ENCODE measurements at places on chromosomes 6 and 20.
A peak's percentile ranks its signal among the peaks of the same experiment; 100 is the strongest.

DNA sequence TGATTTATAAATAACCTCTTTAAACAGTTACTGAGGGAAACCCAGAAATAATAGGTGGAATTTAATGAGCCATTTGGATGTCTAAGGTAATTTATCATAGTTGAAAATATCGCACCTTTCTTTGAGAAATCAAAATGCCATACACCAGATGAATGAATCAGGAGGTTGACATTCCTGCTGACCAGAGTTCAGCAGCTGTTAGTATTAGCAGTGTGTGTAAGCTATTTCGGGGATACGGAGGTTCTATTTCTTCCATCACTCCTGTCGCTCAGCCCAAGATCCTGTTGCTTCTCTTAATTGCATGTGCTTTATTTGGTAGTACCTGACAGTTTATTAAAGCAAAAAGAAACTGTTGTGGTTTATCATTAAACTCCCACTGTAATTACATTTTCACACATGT lies 67.1 kb downstream of the HDGFL1 start:
- no peak for DNase-seq

GRCh38 chr6:112189494-112189893 lies 64.9 kb downstream of the LAMA4 start:
- no peak for DNase-seq

DNA sequence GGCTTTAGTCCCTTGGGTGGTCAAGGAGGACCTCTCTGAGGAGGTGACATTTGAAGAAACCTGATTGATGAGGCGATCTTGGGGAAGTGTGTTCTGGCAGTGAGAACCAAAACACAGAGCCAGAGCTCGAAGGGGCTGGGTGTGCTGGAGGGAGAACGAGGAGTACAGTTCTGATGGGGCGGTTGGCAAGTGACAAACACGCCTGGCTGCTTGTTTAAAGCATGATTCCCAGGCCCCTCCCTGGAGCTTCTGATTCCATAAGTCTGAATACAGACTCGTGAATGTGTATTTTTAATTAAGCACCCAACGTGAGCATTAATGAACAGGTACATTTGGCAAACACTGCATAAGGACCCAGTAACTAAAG lies 886 bp upstream of the NFATC2 start:
- DNase-seq = no peak

DNA sequence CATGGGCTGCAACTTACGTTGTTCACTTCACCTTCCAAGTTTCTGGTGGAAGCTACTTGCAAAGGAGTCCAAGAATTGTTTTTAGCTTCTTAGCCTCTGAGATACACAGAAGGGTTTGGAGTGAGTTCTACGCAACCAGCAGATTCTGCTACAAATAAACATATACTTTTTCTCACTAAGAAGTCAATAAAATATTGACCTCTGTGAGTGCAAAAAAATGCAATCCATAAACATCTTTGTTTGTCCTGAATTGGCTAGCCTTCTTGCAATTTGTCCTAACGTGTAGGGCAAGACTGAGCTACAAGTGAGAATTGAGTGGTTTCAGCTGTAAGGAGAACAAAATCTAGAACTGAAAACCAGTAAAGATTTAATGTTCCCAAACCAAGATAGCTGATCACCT lies 26.2 kb upstream of the E2F3 start:
- DNase-seq = no peak

DNA sequence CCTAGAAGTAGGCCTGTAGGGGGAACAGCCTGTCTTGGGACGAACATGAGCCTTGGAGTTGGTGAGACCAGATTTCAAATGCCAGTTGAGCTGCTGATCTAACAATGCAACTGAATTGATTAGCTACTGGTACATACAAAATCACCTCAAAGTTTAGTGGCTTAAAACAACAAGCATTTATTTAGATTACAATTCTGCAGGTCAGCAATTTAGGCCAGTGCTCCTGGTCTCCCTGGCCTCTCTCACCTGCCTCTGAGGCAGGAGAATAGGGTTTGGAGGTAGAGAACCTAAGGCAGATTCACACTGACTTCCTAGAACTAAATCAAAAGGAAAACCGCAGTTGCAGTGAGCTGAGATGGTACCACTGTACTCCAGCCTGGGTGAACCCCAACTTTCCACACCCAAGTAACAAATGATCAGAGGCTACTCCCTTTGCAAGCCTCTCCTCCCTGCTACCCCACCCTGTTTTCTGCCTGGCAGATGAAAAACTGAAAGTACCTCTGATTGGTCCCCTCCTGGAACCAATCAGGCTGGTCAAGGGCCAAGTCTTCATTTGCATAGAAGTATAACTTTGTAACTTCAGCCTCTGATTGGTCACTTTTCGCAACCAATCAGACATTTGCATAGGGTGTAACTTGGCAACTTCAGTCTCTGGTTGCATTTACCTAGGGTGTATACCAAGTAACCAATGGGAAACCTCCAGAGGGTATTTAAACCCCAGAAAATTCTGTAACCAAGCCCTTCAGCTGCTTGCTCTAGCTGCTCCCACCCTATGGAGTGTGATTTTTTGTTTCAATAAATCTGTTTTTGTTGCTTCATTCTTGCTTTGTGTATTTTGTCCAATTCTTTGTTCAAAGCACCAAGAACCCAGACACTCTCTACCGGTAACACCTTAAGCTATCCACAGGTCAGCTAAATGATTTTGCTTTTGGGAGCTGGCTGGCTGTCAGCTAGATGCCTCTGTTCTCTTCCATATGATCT lies 8.1 kb upstream of the UBR2 start:
- DNase-seq = no peak

DNA sequence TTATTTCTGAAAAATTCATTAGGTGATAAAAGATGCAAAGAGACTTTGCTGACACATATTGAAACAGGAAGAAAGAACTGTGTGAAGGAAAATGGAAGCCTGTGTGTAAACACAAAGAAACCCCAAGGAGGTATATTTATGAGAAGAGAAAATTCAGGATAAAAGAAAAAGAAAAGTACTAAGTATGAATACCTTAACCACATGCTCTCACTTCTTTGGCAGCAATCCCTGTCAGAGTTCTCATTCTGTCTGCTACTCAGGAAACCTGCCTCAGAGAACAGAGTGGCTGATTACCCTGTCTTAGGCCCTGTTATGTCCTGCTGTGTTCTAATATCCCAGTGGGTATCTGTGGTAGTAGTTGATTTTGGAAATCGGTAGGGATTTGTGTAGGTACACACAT lies 457.9 kb downstream of the TBC1D32 start:
- no peak for DNase-seq

- DNase-seq = no peak
These were observed 39.7 kb downstream of the SH3BGRL2 start for GRCh38 chr6:79670789-79671188.

GRCh38 chr20:33910056-33910455 lies 83.7 kb upstream of the RALY start:
- no peak for DNase-seq

- no peak for DNase-seq
These were observed 34.1 kb downstream of the ERGIC3 start for GRCh38 chr20:35575958-35576357.

- DNase-seq = no peak
These were observed 71.0 kb upstream of the MRAP2 start for GRCh38 chr6:83962582-83962981.

GRCh38 chr6:14406614-14407331 lies 289.2 kb downstream of the CD83 start:
- no peak for DNase-seq

DNA sequence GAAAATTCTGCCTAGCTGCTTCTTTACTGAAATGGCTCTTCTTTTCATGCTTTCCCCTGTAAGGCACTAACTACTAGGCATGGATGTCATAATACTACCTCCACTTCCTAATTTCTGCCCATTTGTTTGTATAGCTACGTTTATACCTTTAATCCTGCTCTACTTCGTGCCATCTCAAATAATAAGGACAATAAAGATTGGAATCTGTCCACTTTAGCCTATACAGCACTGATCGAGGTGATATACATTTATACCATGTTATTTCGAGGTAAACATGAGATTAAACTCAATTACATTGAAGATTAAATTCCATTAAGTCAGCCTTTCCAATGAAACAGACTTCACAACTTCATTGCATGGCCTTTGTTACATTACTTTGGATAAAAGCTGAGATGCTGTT lies 390.6 kb upstream of the MARCKS start:
- no peak for DNase-seq

GRCh38 chr6:134253681-134254080 lies 64.2 kb downstream of the SGK1 start:
- DNase-seq = no peak

GRCh38 chr6:114327074-114327473 lies 15.7 kb downstream of the HS3ST5 start:
- no peak for DNase-seq

DNA sequence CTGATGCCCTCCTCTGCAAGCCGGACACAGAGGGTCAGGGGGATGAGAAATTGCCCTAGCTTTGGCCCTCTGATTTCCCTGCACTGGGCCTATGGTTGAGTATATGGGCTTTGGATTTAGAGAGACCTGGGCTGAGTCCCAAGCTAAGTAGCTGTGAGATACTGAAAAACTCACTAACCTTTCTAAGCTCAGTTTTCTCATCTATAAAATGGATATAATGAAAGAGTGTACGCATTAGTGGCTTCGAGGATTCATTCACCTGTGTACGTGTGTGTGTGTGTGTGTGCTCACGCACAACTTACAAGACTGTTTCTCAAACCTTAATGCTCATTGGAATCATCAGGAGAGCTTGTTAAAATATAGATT lies 12.7 kb upstream of the RBPJL start:
- DNase-seq = no peak

DNA sequence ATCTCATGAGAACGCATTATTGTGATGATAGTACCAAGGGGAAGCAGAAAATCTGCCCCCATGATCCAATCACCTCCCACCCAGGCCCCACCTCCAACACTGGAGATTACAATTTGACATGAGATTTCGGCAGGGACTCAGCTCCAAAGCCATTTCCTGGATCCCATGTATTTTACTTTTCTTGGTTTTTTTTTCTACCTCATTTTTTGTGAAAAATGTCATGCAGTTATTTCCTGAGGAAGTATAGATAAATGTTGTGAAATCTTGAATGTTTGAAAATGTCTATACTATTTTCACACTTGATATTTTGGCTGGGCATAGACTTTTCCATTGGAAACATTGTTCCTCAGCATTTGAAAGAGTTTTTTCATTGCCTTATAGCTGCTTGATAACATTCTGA lies 9.1 kb upstream of the BRPF3 start:
- no peak for DNase-seq

GRCh38 chr6:157269261-157269794 lies 54.0 kb downstream of the TMEM242 start:
- DNase-seq = no peak

- peak; percentile 65 for DNase-seq
These were observed 142.9 kb downstream of the HIVEP2 start for GRCh38 chr6:142802124-142802523.

DNA sequence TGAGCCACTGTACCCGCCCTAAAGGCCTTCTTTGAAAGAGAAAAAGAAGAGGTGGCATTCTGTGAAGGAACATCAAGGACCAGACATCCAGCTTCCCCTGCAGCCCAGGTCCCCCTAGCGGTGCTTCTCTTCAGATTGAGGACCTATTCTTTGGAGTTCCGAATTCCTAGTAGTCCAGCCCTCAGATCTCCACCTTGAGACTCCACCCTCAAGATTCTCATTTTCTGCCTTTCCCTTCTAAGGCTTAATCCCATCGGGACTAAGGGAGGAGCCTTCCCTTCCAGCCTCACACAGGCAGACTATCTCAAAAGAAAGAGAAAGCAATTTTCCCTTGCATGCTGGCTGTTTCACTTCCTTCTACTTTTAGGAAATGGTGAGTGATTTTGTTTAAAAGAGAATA lies 32.5 kb downstream of the MUC22 start:
- DNase-seq = no peak

DNA sequence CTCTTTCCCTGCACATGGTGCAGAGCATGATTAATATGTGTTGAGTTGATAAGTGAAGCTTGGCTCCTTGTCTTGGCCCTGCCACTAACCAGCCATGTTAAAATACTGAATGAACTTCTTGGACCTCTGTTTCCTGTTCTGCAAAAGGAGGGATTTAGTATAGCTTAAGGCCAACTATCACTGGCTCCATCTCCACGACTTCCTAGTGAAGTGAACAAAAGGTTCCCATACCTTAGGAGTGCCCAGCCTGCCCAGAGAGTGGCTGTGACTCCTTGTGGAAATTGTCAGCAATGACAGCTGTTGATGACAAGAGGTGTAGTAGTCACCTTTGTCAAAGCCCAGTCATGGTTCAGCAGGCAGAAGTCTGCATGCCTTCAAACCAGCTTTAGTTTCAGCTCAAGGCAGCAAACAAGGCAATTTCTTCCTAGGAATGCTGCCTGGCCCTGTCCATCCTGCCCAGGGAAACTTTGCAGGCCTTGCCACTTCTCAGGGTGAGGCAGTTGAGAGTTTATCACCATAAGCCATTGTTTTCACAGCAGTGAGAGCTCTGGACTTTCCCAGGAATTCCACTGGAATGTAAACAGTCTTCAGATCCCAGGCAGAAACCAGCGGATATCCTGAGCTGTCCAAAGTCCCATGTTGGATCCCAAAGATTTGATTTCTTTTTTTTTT lies 169.7 kb upstream of the TNFAIP3 start:
- DNase-seq = no peak

GRCh38 chr20:44805335-44805978 lies 4.9 kb downstream of the RIMS4 start:
- no peak for DNase-seq

DNA sequence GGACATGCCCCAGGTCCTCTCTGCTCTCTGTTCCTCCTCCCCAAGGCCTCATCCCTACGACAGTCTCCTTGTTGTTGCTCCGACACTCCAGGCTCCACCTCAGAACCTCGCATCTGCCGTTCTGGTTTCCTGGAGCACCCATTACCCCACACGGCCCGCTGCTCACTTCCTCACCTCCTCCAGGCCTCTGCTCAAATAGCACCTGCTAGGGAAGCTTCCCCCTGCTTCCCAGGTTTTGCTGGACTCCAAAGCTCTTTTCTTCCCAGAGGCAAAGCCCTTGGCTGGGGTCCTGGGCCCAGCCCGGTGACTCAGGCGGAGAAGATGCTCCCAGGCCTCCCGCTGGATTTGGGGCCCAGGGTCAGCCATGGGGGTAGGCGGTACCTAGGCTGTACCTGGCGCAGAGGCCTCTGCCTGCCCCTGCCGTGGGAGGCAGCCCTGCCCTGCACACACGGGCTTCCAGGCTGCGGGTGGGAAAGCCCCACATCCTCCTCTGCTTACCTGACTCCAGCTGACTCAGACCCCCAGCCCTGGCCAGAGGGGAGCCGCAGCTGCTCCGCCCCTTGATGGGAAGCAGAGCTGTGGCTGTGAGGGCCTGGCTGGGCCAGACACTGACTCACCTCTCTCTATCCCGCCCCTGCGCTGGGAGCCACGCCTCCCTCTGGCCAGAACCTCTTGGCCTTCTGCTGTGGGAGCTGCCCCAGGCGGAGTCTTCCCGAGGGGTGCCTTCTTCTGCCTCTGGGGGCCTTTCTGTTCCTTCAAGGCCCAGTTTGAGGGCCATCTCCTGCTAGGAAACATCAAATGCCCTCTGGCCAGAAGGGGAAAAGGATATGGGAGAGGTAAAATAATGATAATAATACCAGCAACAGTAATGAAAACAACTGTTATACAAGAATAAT lies 130.5 kb downstream of the CEBPB start:
- peak; percentile 98 for DNase-seq
